Occipital lobe (tissue), 3 donors: ENCODE measurements at places on chromosomes 6 and 20.

GRCh38 chr6:155117256-155117655 is 122.1 kb downstream of the TIAM2 start:
- no peak for DNase-seq

DNA sequence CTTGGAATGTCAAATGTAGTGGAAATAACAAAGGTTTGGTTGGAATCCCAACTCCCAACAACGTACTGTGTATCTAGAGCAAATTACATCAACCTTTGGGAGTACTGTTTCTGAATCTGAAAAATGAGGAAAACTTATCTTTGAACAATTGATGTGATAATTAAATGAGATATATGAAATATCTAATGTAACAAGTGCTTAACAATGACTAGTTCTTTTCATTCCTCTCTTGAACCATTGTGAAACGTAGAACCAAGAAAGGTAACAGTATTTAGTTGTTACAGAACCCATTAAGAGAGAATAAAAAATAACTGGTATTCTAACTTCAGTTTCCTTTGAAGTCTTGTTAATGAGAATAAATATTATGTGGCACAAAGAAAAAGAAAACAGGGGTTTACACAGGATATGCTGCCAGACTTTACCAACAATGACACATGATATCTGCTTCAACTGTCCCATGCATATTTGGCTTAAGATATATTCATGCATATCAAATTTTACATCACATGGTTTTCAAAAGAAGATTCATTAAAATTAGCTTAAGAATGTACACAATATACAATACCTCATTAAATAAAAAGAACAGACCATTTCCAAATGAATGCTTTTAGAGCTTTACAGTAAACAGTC is 111.8 kb downstream of the ATG5 start:
- DNase-seq, result no peak

GRCh38 chr6:19892260-19892659 is 55.1 kb downstream of the ID4 start:
- DNase-seq, result no peak

GRCh38 chr20:60286764-60287163 is 328.5 kb downstream of the CDH26 start:
- DNase-seq, result no peak

GRCh38 chr20:12289465-12289864 is 371.8 kb downstream of the BTBD3 start:
- no peak for DNase-seq

- DNase-seq, result no peak
Measured at GRCh38 chr6:49606721-49607390, 29.8 kb downstream of the RHAG start.

DNA sequence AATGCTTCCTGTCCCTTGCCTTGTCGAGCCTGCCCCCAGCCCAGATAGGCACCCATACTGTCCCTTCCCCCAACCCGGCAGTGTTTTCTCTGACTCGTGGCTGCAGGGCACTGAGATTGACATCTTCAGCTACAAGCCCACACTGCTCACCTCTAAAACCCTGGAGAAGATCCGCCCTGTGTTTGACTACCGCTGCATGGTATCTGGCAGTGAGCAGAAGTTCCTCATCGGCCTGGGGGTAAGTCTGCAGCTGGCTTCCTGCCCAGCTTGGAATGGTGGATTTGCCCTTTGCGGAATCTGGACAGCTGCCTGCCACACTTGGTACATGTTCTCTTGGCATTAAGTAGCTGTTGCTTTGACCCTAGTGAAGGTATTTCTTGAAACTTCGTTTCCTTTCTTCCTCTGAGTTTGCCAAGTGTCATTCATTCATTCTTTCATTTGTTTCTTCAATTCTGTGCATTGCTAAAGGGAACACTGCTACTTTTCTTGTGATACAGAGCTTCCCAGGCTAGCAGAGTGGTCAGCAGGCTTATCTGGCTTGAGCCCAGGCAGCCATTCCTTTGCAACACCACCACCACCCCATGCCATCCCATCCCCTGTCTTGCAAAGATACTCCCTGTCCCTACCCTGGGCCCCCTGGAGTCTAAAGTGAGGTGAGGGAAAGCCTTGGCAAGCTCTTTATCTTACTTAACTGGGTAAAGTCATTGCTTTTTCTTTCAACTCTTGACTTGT is 26.2 kb downstream of the CCDC167 start:
- no peak for DNase-seq

DNA sequence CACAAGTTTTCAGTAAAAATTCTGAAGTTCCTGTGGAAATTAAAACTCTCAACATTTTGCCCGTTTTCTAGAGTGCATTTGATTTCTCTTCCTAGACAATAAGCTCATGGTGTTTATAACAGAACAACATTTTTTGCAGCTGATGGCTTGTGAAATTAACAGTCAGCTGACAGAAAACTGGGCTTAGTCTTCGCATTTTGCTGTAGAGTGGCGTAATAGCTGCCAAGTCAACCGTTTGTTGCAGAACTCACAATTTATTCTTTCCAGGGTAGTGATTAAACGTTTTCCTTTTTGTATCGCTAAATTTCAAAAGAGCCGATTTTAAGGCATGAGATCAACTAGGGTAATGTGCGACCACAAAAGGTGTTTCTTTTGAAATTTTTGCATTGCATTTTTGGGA is 1.4 kb downstream of the SPO11 start:
- DNase-seq, result no peak

DNA sequence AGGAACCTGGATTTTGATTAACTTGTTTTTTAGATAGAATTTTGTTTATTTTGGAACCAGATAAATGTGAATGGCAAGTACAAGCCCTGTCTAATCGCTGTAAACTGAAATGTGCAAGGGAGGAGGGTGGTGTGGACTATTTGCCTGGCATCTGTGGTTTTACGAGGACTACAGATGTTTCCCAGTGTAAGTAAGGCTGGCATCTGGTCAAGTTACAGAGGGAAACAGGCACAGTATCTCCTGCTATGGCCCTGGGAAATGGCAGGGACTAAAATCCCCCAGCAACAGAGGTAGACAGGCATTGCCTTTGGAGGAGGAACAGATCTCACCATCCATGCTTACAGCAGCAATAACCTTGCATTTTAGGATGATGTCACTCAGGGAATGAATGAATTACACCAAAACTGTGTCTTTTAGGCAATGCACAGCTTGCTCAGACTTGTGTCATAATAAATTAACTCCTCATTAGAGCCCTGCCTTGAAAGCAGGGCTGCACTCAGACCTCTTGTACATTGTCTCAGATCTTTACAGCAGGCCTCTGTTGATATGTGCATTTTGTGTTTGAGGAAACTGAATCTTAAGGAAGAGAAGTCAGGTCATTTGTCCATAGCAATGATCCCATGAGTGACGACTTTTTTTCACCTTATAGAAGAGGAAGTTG is 96.2 kb downstream of the TCP11 start:
- DNase-seq, result no peak

- no peak for DNase-seq
Measured at GRCh38 chr6:2697291-2697690, 53.4 kb downstream of the MYLK4 start.

DNA sequence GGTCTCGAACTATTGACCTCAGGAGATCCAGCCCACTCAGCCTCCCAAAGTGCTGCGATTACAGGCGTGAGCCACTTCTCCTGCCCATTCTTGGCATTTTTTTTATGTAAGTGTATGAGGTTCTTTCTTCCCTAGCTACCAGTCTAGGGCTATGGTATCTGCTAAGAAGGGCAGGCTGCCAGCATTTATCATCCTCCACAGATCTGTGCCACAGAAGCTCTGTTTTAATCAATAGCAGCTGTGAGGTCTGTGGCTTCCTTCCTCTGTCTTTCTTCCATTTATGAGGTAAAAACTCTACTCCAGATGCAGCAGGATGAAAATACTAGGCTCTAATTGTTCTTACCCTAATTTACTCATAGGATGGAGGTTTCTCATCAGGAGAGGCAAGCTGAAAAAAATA is 1382.4 kb upstream of the ADGRB3 start:
- no peak for DNase-seq

- DNase-seq, result no peak
Measured at GRCh38 chr20:3980260-3981131, 34.9 kb downstream of the RNF24 start.

DNA sequence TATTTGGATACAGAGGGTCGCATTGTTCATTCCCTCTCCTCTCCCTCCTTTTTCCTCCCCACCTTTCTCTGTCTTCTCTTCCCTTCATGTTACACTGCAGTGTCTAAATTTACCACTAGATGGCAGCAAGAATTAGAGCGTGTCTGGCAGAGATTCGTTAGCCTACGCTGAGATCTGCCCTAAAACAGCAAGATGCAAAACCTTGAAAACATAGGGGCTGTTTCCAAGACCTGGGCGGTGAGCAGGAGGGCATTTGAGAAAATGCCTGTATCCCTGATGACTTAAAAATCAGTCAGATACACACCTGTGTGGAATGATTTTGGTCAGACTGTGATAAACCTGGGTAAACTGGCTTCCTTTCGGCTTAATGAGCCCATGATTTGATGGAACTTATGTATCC is 101.5 kb upstream of the ISM1 start:
- peak; percentile 11 for DNase-seq

GRCh38 chr20:50455656-50456451 is 54.3 kb upstream of the PTPN1 start:
- no peak for DNase-seq

GRCh38 chr6:13776602-13777001 is 37.8 kb downstream of the MCUR1 start:
- no peak for DNase-seq

DNA sequence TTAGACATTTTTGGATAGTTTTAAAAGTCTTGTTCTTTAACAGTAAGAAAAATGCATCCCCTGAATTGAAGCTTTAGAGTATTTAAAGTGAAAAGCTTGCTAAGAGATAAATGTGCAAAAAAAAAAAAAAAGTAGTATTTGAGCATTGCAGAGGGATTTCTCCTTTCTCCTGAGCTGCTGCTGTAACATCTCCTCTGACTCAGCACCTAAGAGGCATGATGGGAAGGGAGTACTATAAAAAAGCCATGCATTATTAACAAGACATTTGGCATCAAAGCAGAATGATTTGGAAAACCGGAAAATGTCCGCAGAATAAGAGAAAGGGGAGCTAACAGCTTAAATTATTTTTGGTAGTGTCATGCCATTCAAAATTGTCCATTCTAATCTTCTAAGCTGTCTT is 27.9 kb downstream of the B4GALT5 start:
- no peak for DNase-seq

DNA sequence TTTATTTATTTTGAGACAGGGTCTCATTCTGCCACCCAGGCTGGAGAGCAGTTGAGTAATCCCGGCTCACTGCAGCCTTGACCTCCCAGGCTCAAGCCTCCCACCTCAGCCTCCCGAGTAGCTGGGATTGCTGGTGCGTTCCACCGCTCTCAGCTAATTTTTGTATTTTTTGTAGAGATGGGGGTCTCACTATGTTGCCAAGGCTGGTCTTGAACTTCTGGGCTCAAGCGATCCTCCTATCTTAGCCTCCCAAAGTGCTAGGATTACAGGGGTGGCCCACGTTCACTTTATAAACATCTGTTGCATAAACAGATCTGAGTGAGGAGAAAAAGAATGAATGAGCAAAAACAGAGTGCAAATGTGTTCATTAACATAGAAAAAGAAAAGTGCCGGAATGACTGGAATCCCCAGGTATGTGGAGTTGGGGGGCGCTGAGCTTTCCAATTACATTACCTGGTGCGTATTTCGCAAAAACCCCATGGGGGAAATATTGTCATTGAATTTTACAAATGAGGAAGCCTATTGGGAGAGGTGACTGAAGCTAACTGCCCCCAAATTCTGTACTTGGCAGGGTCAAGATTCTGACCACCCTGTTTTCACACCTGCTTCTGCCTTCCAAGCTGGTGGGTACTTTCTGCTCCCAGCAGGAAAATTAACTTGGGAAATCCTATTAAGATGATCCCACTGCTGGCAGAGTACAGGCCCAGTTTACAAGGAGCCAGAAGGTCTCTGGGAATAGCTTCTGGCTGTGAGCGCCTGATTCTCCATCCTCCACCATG is 207.7 kb upstream of the JARID2 start:
- DNase-seq, result no peak

DNA sequence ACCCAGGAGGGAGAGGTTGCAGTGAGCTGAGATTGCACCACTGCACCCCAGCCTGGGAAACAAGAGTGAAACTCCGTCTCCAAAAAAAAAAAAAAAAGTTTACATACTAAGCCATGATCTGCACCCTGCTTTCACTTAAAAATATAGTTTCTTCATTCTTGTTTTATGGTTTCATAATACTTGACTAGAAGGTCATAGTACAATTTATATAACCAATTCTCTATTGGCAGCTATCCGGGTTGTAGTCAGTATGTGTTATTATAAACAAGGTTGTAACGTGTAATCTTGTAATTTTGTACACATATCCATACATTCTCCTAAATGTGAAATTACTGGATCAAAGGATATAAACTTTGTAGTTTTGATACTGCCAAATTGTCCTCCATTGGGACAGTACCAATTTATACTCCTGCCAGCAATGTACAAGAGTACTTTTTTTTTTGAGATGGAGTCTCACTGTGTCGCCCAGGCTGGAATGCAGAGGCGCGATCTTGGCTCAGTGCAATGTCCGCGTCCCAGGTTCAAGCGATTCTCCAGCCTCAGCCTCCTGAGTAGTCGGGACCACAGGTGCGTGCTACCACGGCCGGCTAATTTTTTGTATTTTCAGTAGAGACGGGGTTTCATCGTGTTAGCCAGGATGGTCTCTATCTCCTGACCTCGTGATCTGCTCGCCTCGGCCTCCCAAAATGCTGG is 144.8 kb downstream of the GJA10 start:
- no peak for DNase-seq

- no peak for DNase-seq
Measured at GRCh38 chr6:151440930-151441329, 11.0 kb downstream of the RMND1 start.

DNA sequence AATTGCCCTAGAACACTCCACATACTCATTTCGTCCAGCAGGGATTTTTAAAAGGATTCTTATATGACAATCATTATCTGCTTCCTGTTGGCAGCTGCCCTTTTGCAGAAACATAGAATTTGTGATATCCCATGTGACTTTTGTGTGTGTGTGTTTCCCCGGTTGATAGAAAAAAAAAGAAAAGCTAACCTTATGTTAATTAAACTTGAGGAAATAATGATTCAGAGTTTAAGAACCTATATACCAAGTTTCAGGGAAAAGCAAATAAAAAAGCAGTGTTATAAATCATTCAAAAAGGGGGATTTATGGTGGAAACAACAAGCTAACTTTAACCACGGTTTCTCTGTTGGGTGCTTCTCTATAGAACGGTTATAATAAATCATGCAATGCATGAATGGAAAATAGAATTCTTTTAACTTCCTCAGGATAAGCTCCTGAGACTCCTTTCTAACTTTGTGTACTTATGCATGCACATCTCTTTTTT is 826.9 kb upstream of the EYS start:
- no peak for DNase-seq

GRCh38 chr6:56933650-56934049 is 21.3 kb upstream of the BEND6 start:
- no peak for DNase-seq
